Natural killer cell (primary cell): ENCODE measurements at places on chromosomes 11 and 22. TPM values are rescaled to one million over a fixed set of nuclear protein-coding genes. Genes with fewer than 3 reads are reported as not detected.

DNA sequence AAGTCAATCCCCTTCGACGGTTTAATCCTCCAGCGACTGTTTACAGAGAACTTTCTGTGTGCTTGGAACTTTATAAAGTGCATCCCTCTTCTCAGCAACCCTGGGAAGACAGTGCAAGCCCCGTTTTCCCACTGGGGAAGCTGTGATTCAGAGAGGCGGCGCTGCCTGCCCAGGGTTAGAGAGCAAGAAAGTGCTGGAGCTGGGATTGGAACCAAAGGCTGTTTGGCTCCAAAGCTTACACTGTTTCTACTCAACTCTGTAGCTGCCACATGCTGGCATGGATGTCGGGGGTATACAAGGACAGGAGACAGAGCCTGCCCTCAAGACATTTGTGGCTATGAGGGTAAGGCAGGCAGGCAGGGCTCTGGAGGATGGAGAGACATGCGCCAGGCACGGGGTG, 13.0 kb downstream of the FBLN1 start:
- H3K4me3 ChIP-seq, result no peak overlapping the region
- no peak for DNase-seq

- H3K4me1 ChIP-seq, result no peaks in the 10 kb centered on the region
- H3K27me3 ChIP-seq, result no peaks in the 10 kb centered on the region
- H3K36me3 ChIP-seq, result peaks cover 84% of the 10 kb centered on the region
- no peak overlapping the region for H3K4me3 ChIP-seq
- no peak overlapping the region for H3K27ac ChIP-seq
- no peak for DNase-seq
Observed at GRCh38 chr22:29817724-29818123, 20.4 kb downstream of the ASCC2 start.

- H3K36me3 ChIP-seq, result no peaks in the 10 kb centered on the region
- peaks cover 3% of the 10 kb centered on the region for H3K4me1 ChIP-seq
- no peak overlapping the region for H3K27ac ChIP-seq
- H3K27me3 ChIP-seq, result no peaks in the 10 kb centered on the region
Observed at GRCh38 chr11:129189646-129190045, 2.5 kb downstream of the ARHGAP32 start.

DNA sequence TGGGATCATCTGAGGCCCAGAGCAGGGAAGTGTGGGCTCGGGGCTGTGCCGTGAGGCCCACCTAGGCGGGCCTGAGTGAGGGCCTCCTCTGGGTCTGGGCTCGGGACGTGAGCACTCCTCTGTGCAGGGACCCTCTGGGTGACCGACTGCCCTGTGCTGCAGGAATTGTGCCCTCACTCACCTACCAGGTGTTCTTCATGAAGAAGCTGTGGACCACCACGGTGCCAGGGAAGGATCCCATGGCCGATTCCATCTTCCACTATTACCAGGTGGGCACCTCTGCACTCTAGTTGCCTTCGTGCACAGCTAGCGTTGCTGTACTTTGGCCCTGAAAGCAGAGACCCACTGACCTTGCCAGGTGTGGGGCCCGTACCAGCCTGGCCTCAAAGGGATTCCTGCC, 80.5 kb downstream of the MYO7A start:
- no peak overlapping the region for H3K4me3 ChIP-seq
- H3K27me3 ChIP-seq, result no peaks in the 10 kb centered on the region
- H3K36me3 ChIP-seq, result no peaks in the 10 kb centered on the region
- no peak for DNase-seq
- H3K4me1 ChIP-seq, result no peaks in the 10 kb centered on the region

DNA sequence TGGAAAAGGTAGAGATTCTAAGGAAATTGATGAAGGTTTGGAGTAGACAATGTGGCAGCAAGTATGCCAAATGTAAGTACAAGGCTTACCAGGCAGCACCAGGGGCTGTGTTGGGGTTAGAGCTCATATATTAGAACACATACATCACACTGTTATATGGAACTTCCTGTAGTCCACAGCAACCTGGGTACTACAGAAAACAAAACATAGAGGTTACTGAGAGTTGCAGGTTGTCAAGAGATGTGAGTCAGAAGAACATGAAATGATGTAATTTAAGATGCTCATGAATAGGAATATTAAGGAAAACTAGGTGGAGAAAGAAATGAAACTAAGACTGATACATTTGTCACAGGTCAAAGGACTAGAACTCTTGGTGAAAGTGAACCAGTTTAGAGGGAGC, 22.0 kb downstream of the FAT3 start:
- H3K4me1 ChIP-seq, result no peaks in the 10 kb centered on the region
- H3K27ac ChIP-seq, result no peak overlapping the region
- H3K4me3 ChIP-seq, result no peak overlapping the region
- H3K27me3 ChIP-seq, result no peaks in the 10 kb centered on the region
- no peaks in the 10 kb centered on the region for H3K36me3 ChIP-seq

GRCh38 chr11:44572884-44573283, 7.4 kb downstream of the CD82 start:
- H3K4me3 ChIP-seq, result no peak overlapping the region
- no peaks in the 10 kb centered on the region for H3K27me3 ChIP-seq
- peaks cover 76% of the 10 kb centered on the region for H3K4me1 ChIP-seq
- DNase-seq, result no peak

DNA sequence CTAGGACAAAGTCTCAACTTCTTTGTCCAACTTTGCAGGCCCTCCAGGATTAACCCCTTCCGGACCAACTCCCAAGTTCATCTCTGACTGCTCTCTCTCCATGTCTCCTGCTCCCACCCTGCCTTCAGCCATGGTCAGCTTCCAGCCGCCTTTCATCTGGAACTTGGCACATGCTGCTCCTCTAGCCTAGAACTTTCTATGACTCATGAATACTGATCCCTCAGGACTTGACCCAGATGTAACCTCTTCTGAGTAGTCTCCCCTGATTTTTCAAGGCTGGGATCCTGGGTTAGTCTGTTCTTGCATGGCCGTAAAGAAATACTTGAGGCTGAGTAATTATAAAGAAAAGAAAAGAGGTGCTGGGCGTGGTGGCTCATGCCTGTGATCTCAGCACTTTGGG, 5.2 kb upstream of the SLC15A3 start:
- H3K27ac ChIP-seq, result no peak overlapping the region
- H3K36me3 ChIP-seq, result no peaks in the 10 kb centered on the region
- no peak for DNase-seq
- H3K4me3 ChIP-seq, result no peak overlapping the region
- H3K27me3 ChIP-seq, result no peaks in the 10 kb centered on the region

DNA sequence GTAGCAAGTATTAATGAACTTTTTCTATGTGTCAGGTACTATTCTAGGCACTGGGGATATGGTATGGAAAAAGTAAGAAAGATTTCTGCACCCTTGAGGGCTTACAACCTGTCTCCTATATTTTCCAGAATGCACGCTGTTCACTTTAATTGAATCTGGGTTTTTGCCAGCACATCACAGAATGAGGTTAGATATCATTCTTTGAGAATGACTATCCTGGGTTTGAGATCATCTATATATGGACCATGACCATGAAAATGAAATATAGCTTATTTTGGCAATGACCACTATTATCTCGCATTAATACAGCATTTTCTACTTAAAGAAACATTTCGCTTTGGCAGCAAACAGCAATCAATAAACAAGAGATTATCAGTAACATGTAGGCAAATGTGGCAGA, 46.9 kb downstream of the C11orf71 start:
- no peak overlapping the region for H3K27ac ChIP-seq
- no peaks in the 10 kb centered on the region for H3K4me1 ChIP-seq
- no peaks in the 10 kb centered on the region for H3K36me3 ChIP-seq
- DNase-seq, result no peak

DNA sequence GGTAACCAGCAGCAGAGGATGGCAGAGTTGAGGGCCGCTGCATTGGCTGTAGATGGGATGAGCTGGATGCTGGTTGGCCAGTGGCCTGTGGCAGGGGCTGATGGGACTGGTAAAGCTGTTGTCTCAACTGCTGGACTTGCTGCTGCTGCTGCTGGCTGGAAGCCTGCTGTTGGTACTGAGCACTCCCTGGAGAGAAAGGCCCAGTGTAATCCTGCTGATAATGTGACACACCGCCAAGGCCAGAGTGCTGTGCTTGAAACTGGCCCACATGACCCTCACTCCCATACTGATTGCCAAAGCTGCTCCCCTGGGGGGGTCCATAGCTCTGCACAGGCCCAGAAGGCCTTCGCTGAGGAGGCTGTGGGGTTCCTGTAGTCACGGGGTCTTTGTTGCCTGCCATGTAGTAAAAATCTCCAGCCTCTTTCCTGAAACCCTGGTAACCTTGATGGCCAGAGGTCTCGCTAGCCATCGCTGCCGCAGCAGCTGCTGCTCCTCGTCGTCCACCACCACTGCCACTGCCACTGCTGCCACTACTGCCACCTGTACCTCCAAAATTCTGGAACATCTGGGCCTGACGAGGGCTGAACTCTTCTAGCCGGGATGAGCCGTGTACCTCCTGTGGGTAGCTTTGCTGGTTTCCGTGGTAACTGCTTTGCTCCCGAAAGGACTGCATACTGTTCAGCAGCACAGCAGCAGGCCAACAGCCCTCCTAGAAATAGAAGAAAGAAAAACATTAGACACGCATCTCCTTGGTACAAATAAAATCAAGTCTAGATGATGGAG, 55.6 kb downstream of the TCF20 start:
- peaks cover 45% of the 10 kb centered on the region for H3K36me3 ChIP-seq

DNA sequence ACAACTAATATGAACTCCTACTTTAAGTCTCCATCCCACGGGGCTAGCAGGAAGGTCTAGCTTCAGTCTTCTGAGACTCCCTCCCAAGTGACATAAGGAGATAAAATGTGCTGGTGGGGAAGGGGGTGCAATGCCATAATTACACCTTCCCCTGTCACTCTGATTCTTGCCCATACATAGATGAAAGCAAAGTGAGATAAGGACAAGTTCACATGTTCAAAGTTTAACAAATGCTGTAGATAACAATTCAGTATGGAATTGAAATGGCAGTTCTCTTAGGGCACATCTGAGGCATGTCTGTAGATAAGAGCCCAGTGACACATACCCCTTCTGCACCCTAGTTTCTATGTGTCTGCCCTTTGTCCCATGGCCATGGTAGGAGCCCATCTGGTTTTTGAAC, 38.2 kb upstream of the PANX1 start:
- no peaks in the 10 kb centered on the region for H3K27me3 ChIP-seq
- no peak for DNase-seq
- H3K4me3 ChIP-seq, result no peak overlapping the region
- H3K4me1 ChIP-seq, result no peaks in the 10 kb centered on the region

- H3K4me1 ChIP-seq, result no peaks in the 10 kb centered on the region
- no peak for DNase-seq
- no peaks in the 10 kb centered on the region for H3K27me3 ChIP-seq
- H3K27ac ChIP-seq, result no peak overlapping the region
- H3K4me3 ChIP-seq, result no peak overlapping the region
- no peaks in the 10 kb centered on the region for H3K36me3 ChIP-seq
Observed at GRCh38 chr22:26399289-26399688, 29.8 kb upstream of the ASPHD2 start.

DNA sequence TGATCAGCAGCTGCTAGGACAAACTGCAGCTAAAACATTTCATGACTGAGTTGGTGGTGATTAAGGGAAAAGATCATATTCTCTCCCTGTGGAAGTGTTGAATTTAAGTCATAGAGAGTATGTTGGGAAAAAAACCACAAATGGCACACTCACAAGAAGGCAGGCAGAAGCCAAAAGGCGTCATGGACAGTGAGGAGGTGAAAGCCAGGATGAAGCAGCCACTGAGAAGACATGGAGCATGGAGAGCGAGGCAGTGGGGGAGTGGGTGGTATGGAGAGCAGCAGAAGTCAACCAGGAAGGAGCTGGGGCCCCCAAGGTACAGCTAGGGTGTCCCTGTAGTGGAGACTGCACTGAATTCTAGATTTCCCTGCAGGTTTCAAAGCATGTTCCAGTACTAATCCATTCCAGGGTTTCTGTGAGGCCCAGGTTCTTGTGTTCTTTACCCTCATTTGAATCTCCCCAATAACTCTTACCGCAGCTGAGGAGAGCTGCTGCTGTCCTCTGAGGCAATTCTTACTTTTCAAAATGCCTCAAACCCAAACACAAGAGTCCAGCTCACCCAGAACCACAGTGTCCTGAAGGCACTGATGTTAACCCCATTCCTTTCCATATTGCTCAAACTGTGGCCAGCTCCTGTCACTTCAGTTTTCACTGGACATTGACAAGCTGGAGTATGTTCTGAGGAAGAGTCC, 191.8 kb upstream of the E2F8 start:
- no peaks in the 10 kb centered on the region for H3K4me1 ChIP-seq
- H3K27ac ChIP-seq, result no peak overlapping the region
- DNase-seq, result no peak
- no peaks in the 10 kb centered on the region for H3K36me3 ChIP-seq
- no peaks in the 10 kb centered on the region for H3K27me3 ChIP-seq

GRCh38 chr11:78332174-78332866, 85.3 kb downstream of the GAB2 start:
- no peaks in the 10 kb centered on the region for H3K36me3 ChIP-seq
- H3K4me1 ChIP-seq, result no peaks in the 10 kb centered on the region
- no peaks in the 10 kb centered on the region for H3K27me3 ChIP-seq
- DNase-seq, result no peak

DNA sequence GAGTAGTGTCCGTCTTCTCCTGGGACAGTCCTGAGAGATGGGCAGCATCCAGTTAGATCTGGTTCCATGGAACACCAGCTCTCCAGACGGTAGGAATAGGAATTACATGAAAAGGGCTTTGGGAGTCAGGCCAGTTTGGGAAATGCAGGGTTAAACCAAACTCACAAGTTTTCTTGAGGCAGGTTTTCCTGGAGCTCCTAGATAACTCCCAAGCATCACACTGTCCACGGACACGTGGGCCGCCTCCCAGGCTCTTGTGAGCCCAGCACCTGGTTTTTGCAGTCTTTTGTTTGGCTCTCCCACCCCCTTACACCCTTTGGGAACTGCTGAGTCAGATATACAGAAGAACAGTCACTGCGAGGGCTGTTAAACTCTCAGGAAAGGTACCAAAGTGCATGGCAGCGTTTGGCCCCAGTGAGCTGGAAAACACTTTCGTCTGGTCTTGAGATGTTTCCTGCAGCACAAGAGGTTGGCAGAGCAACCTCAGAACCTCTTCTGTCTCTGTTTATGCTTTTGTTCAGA, 90.0 kb downstream of the BCR start:
- H3K27ac ChIP-seq, result no peak overlapping the region
- no peaks in the 10 kb centered on the region for H3K27me3 ChIP-seq
- H3K4me1 ChIP-seq, result peaks cover 21% of the 10 kb centered on the region

- H3K27me3 ChIP-seq, result no peaks in the 10 kb centered on the region
- no peak overlapping the region for H3K27ac ChIP-seq
- H3K36me3 ChIP-seq, result no peaks in the 10 kb centered on the region
- no peak overlapping the region for H3K4me3 ChIP-seq
- H3K4me1 ChIP-seq, result no peaks in the 10 kb centered on the region
Observed at GRCh38 chr11:9796854-9797253, 133.0 kb downstream of the SWAP70 start.

Gene FOXRED2
- total RNA-seq, result 1.9 TPM

Gene PTPRCAP
- 240 TPM for total RNA-seq

Gene SYT9
- total RNA-seq, result not detected

Gene BEST1
- 1.4 TPM for total RNA-seq

Gene RASGRP2
- total RNA-seq, result 417 TPM

Gene SAA4
- not detected for total RNA-seq

Gene FAM118A
- total RNA-seq, result 62.6 TPM

Gene PLXNB2
- 34.7 TPM for total RNA-seq

Gene POU2AF1
- total RNA-seq, result 0.82 TPM
